GM12878 (cell line): ENCODE measurements at places on chromosomes 16 and 17. TPM values are rescaled to one million over a fixed set of nuclear protein-coding genes. Genes with fewer than 3 reads are reported as not detected.

DNA sequence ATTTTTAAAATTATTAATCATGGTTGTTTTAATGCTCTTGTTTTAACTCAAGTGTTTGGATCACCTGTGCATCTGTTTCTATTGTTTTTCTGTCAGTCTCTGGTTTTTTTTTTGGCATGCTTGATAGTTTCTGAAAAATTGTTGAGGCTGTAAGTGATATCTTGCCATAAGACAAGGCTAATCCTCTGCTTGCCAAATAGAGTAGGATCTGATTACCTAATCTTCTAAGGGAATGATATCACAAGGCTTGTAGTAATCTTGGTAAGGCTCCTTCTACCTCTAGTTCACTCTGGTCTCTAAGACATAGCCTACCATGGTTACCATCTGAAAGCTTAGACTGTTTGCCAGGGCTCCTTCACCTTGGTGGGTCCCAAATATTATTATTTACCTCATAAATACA is 81.0 kb downstream of the ATF7IP2 start:
- no peak for DNase-seq

GRCh38 chr16:16018705-16019104 is 69.3 kb downstream of the ABCC1 start:
- no peak for DNase-seq

- peak; percentile 19 for DNase-seq
Measured at GRCh38 chr16:79876332-79876730, 275.8 kb upstream of the MAF start.

GRCh38 chr16:12341423-12341822 is 364.9 kb downstream of the SNX29 start:
- DNase-seq, result no peak

- DNase-seq, result no peak
Measured at GRCh38 chr17:49715717-49716279, 8.0 kb upstream of the SLC35B1 start.

- DNase-seq, result no peak
Measured at GRCh38 chr16:50744881-50745280, 3.0 kb downstream of the CYLD start.

DNA sequence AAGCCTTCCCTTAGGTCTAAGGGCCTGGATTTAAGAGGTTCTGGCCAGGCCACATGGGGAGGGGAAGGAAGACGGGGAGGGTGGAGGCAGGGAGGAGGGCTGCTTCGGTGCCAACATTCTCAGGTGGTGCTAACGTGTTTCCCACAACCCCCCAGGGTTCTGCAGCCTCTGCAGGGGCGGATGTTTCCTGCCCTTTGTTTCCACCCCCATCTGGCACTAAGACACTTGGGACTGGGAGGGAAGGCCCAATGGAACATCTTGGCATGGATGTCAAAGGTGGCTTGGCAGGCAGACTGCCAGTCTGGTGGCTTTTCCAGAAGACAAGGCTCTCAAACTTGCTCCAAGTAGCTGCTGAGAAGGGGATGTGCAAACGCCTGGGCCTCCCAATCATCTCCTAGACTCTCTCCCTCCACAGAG is 12.7 kb downstream of the HIC1 start:
- no peak for DNase-seq

DNA sequence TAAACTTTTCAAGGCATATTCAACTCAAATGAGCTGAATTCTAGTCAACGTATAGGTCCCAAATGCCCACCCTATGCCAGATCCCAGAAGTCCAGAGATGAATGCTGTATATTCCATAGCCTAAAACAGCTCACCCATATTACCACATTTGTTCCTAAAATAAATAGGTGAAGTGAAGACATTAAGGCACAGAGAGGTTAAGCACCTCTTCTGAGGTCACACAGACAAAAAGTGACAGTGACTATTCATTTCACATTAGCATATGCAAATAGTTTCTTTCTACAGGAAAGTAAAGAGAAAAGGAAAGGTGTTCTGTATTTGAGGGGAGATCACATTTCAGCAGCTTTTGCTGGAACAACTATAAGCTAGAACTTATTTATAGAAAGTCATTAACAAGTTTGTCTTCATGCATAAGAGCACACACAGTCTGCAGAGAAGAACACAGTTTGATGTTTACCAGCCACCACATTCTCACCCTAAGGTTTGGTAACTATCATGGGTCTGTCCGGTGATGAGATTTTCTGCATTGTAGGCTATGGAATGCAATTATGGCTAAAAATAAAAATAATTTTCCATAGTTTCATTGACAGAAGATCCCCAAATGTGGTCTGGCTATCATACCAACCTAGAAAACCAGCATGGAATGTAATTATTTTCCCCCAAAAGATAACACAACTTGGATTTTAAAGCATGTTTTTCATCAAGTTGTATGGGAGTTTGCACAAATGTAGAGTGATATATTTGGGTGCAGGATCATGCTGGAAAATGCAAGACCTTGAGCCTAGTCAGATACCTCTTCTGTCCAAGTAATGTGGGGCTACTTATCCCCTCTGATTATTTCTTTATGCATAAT is 402.1 kb downstream of the UTP18 start:
- DNase-seq, result no peak

- DNase-seq, result no peak
Measured at GRCh38 chr17:67435122-67435521, 58.0 kb downstream of the PITPNC1 start.

The KCNH6 gene
- not detected in 2 replicates for total RNA-seq

DNA sequence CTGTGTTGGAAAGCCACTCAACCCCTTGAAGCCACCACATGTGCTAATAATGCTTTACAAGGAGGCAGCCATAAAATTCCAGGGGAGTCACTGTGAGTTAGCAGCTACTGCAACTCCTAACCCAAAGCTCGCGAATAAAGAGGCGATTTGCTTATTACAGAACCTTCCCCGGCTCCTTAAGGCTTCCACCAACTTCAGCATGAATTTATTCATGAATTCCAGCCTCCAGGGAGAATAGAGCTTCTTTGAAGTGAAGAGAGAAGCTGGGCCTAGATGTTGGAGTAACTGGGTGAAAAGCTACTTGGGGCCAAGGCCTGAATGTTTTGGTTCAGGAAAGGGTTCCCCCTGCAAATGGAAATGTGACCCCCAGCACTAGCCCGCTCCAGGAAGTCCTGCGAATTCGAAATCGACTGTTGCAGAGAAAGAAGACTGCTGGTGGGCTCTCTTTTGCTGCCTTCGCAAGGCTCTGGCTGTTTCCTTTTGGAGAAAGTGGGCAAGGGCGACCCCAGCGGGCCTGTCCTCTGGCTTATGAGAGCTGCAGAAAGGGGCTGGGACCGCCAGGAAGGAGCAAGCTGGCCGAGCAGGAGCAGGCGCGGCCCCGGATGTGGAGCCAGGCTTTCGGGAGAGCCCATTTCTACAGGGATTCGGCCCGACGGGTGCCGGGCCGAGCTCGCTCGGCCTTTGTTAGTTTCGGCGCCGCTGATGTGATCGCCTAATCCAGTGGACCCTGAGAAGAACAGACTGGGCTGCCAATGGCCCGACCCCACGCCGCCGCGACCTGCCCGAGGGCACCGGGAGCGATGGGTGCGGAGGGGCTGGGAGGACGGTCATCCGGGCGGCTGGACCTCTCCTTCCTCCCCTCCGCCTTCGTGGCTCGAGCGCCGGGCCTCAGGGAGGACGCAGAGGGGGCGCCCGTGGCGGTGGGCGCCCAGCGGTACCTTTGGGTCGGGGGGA is 7.6 kb downstream of the CBX8 start:
- no peak for DNase-seq

DNA sequence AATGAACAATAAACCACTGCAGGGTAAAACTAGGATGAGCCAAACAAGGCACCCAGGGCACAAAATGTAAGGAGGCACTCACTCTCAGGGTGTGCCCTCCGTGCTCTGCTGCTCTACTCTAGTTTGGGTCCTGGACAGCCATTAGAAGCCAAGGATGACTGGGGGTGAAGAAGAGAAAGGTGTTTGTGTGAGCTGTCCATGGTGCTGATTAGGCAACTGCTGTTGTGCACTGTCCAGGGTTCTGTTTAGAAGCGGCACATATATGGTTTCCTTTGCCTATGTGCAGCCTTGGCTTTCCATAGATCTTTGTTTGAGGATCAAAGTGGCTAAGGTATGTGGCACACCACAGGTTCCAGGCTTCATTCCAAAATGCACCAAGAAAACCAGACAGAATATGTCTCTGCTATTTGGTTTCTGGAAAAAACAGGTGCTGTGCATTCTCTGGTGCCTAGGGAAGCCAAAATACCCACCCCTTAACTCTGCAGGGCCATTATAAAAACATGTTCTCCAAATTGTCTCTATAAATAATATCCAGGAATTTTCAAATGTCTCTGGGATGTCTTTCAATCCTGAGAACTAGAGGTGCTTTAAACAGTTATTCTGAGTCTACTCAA is 123.5 kb downstream of the CBLN1 start:
- DNase-seq, result no peak

- DNase-seq, result no peak
Measured at GRCh38 chr16:47644166-47644565, 183.0 kb downstream of the PHKB start.

The GLYR1 gene
- 81.9 and 90.2 TPM in 2 replicates for total RNA-seq

DNA sequence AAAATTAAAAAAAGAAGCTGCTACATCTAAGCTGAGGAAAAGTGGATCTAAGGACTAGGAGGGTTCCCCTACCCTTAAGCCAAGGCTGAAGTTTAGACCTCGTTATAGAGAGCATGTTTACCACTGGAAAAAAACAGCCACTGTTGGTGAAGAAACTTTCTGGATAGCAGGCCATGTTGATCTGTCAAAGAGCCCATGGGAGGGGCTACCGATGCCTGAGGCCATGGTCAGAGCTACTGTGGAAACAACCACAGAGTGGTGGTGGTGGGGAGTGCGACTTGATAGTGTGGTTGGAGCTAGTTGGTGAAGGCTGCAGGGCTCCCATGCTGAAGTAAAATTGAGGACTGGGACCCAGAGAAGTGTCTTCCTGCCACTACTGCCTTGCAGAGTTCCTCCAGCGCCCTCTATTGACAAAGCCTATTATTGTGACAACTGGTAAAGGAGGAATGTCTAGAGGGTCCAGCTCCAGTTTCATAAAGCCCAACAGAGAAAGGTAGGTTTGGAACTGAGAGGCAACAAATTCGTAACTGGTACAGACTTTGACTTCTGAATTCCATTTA is 12.7 kb upstream of the FAM20A start:
- DNase-seq, result no peak

DNA sequence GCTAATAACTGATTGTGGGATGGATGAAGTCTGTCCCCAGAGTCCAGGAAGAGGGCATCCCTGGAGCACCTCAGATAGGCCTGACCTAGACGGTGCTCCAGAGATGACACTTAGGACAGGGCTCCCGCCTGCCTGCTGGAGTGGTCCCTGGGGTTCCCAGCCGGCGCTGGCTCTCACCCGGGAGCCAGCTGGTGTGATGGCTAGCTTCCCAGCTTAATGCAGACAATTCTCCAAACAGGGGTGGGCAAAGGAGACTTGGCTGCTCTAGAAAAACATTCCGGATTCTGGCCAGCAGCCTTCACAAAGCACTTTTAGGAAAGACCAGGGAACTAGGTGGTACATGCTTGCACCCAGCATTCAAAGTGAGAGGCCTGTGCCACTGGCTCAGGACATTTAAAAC is 18.6 kb downstream of the ACE start:
- no peak for DNase-seq

GRCh38 chr17:59762049-59762823 is 54.8 kb downstream of the VMP1 start:
- no peak for DNase-seq

DNA sequence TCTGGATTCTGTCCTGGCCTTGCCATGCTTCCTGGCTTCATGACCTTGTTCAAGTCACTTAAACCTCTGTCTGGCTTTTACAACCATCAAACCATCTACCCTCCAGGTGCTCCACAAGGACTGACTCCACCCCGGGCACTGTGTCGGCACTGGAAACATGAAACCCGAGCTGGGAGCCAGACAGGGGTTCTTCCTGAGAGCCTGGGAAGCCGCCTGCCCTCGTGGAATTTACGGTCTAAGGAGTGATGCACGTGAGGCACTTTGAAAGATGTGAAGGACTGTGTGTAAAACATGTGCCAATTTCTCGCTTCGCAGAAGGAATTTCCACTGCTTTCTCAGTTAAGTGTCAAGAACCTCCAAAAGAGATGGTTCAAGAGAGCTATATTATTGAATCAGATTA is 11.6 kb downstream of the CDK5R1 start:
- DNase-seq, result no peak

DNA sequence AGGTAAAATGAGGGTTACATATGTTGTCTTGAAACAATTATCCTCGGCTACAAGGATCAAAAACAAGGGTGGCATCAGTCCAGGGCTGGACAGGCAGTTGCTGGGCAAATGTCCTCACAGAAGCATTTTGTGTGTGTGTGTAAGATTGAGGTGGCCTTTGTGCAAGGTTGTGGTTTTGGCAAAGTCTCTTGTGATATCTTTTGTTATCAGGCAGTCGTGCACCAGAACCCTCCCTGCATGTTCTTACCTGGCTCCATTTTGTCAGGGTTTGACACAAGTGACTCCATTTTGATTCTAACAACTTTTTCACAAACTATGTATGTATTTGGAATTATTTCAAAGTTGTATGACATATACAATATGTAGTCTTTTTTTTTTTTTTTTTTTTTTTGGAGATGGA is 20.0 kb downstream of the CHAD start:
- no peak for DNase-seq

The C17orf107 gene
- total RNA-seq, result 0.16 and 0.46 TPM in 2 replicates

GRCh38 chr16:3606441-3606840 is 5.0 kb downstream of the SLX4 start:
- no peak for DNase-seq

The CCL2 gene
- total RNA-seq, result not detected in 2 replicates

GRCh38 chr16:2087748-2088631 is 40.2 kb downstream of the TSC2 start:
- DNase-seq, result no peak

The PDE6G gene
- total RNA-seq, result 6.0 and 8.3 TPM in 2 replicates

The TMEM114 gene
- not detected in 2 replicates for total RNA-seq

The CDH11 gene
- total RNA-seq, result 0.97 and 1.0 TPM in 2 replicates

DNA sequence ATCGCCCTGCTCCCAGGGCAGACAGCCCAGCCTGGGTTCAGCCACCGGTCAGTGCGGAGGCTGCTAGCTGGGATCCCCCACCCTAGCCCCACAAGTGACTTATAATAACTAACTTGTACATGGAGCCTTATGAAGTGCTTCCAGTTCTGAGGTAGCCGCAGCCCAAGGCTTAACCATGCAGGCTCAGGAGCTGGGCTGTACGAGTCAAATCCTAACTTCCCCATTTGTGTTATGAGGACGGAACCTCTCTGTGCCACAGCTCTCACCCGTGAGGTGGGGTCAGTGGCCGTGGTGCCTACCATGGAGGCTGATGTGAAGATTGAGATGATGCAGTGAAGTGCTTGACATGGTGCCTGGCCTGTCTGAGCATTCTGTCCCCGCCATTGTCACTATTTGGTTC is 27.8 kb upstream of the GOSR2 start:
- DNase-seq, result no peak

The NATD1 gene
- total RNA-seq, result 0.33 and 0.35 TPM in 2 replicates

GRCh38 chr16:5024632-5025031 is 9.1 kb downstream of the NAGPA start:
- no peak for DNase-seq

GRCh38 chr16:8583732-8584131 is 6.6 kb downstream of the TMEM114 start:
- no peak for DNase-seq

The GRIN2A gene
- total RNA-seq, result 11.2 and 13.3 TPM in 2 replicates

GRCh38 chr17:63369233-63369632 is 76.9 kb downstream of the CYB561 start:
- DNase-seq, result no peak

The TBC1D3G gene
- not detected in 2 replicates for total RNA-seq

The GALR2 gene
- total RNA-seq, result 0.24 TPM in 1 of 2 replicates, not detected in the other

The UTS2R gene
- total RNA-seq, result 0.36 and 1.1 TPM in 2 replicates

- peak; percentile 17 for DNase-seq
Measured at GRCh38 chr17:50708050-50709000, 611 bp upstream of the ANKRD40 start.

The CX3CL1 gene
- total RNA-seq, result 0.77 and 1.2 TPM in 2 replicates
